ENCODE measurements at places on chromosomes 2 and 18. TPM values are rescaled to one million over a fixed set of nuclear protein-coding genes. Genes with fewer than 3 reads are reported as not detected.

Gene FBLN7
- total RNA-seq: 0.04 TPM

Gene DCDC2C
- total RNA-seq: not detected

Gene GPAT2
- 2.8 TPM for total RNA-seq

DNA sequence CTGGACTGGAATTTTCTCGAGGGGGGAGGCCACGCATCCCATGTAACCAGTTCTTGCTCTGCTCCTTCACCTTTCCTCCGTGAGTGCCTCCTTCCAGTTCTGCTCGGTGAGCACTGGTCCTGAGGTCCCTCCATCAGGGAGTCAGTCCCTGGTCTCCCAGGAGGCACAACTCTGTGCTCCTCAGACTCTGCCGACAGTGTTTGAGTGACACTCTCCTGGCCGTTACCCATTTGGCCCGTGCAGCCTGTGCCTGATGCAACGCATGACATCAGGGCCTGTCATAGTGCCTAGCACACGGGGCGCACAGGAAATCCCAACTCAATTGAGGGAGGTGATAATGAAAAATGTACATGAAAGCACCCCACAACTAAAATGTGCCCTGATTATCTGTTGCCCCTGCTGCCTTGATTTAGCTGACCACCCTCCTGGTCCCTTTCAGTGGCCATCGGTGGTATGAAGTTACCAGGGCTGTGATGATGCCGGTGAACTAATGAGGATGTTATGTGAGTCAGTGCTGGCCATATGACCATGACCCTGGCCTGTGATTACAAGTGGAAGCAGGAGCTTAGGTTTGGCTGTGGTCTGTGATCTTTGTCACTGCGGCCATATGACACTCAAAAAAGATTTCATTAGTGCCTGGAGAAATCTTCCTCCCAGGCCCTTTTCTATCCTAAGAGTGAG lies 144.6 kb downstream of the TDRD15 start:
- DNase-seq: no peak

DNA sequence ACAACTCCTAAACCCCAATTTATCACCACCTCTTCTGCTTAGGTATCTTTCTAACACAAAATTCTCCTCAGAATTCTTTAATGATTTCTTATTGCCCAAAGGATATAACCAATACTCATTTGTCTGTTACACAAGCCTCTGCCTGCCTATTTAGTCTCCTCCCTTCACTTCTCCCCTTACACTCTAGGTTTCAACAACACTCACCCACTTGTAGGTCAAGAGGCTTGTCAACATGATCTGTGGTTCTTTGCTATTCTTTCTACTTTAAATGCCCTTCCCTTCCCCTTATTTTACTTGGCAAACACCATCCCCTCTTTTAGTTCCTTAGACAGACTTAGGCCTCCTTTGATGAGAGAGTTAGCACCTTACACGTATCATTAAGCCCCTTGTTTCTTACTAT lies 69.0 kb upstream of the C2orf15 start:
- peak; percentile 22 for DNase-seq

- no peak for DNase-seq
Measured at GRCh38 chr2:26150243-26150642, 22.6 kb upstream of the GAREM2 start.

GRCh38 chr2:57217013-57217412 lies 829.6 kb upstream of the VRK2 start:
- DNase-seq: no peak

- DNase-seq: no peak
Measured at GRCh38 chr18:79944746-79945117, 6.7 kb downstream of the SLC66A2 start.

GRCh38 chr2:236350426-236350825 lies 86.2 kb upstream of the ASB18 start:
- no peak for DNase-seq

- no peak for DNase-seq
Measured at GRCh38 chr2:11320698-11321492, 23.5 kb downstream of the ROCK2 start.

GRCh38 chr18:2920546-2921343 lies 73.9 kb downstream of the EMILIN2 start:
- DNase-seq: no peak

GRCh38 chr18:72612894-72613533 lies 68.9 kb upstream of the CBLN2 start:
- no peak for DNase-seq

GRCh38 chr2:203461746-203462145 lies 73.4 kb downstream of the RAPH1 start:
- no peak for DNase-seq

DNA sequence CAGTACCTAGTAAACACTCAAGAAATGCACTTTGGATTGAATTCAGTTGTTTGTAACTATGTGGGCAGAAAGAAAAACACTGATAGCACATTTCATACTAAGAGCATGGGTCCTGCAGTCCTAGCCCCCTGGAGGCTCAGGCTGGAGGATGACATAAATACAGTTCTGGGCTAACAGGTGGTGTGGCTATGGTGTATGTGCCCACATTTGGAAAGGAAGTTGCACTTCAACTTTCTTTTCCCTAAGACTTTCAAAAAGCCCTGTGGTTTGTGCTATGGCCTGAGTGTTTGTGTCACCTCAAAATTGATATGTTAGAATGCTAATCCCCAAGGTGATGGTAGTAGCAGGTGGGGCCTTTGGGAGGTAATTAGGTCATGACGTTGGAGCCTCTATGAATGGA lies 218.2 kb downstream of the CDCA7 start:
- DNase-seq: no peak

- no peak for DNase-seq
Measured at GRCh38 chr2:231545105-231545902, 15.1 kb upstream of the NMUR1 start.

DNA sequence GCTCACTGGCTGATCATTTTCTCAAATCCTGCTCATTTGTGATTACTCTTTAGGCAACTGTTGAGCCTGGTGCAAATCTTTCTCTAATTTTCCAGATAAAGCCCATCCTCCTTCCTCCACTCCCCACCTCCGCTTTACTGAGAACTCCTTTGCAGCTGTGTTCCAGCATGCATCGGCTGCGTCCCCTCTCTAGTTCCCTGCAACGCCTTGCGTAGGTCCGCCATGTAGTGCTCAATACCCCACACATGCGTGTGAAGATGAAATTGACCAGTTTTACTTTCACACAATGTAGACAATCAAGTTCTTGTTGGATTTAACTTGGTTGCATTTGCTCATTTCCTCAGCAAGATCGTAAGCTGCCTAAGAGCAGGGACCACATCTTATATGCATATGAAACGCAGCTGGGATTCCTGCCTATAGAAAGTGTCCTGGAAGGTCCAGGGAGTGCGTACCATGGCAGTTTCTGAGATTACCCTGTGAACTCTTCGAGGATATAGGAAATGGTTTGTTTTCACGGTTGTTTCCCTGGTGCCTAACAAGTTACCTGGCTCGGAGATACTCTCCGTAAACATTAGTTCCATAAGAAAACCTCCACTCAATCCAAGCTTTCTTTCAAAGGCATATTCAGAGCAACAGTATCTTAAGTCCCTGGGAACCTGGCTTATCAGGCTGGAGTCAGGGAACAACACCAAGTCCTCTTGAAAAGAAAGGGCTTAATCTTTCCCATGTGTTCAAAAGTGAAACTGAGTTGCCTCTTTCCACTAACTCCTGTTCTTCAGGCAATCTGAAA lies 766.4 kb upstream of the ID2 start:
- DNase-seq: no peak
